CD14-positive monocyte (primary cell): ENCODE measurements at places on chromosomes 5 and 9.

DNA sequence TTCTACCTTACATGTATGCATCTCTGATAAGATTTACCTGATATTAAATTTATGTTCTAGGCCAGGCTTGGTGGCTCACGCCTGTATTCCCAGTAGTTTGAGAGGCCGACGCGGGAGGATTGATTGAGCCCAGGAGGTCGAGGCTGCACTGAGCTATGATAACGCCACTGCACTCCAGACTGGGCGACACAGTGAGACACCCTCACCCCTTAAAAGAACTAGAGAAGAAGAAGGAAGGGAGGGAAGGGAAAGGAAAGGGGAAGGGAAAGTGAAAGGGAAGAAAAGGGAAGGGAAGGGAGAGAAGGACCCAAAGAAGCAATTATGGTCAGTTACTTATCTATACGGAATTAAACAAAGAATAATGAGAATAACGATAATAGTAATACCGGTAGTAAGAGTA, 1.2 kb upstream of the RFK start:
- peak; percentile 55 for DNase-seq

DNA sequence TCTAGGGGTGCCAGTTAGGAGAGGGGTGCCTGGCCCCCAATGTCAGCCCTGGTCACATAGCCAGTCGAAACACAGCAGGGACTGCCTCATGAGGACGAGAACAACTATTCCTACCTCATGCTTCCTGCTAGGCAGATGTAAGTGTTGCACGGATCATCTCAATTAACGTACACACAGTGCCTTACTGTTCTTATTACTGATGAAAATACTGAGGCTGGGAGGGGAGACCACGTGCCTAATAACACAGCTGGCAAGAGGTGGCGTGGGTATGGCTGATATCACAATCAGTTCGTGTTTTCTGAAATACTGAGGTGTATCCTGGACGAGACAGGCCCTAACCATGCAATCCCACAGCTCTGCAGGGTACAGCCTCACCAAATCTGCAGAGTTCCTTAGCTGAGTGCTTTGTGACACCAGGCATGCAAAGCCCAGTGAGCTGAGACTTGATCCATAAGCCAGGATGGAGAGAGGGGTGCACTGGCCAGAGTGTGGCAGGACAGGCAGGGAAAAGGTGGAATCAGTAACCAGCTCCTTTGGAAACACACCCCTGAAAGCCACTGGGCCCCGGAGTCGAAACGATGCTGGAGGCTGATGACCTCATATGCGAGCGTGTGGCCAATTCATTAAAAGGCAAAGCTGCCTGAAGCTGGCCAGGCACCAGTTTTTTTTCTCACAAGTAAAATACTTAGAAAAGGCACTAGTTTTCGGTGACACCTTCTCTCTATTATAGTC, 63.9 kb downstream of the PRRT1B start:
- no peak for DNase-seq

DNA sequence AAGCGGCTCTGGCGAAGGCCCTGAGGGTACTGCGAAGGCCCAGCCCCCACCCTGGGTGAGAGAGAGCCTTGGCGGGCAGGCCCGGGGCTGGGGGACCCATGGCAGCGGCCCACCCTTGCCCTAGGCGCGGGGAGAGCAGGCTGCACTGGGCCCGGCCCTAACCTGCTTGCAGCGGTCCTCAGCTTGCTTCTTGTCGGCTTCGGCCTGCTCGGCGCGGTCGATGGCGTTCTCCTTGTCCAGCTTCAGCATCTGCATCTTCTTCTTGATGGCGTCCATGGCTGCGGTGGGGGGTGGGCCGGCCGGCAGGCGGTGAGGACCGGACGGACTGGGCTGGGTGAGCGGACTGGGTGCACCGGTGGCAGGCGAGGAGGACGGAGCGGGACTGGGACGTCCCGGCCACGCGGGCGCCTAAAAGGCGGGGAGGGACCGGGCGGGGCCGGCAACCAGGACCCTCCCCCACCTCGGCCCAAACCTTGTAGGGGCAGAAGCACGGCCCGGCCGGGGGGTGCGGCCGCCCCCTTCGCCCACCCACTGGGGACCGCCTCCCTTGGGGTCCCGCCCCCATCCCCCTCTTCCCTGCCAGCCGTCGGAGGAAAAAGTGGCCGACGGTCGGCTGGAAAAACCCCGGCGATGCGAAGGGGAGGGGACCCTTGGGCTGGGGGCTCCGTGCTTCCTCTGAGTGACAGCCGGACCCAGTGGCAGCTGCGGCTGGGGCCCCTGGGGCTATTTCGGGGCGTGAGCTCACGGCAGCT, at the start of gene TPM2:
TSS of gene TPM2 (minus strand) at position 384 of the 752 bp plus-strand sequence. CDS start at position 276, 108 bp downstream.
- no peak for DNase-seq

DNA sequence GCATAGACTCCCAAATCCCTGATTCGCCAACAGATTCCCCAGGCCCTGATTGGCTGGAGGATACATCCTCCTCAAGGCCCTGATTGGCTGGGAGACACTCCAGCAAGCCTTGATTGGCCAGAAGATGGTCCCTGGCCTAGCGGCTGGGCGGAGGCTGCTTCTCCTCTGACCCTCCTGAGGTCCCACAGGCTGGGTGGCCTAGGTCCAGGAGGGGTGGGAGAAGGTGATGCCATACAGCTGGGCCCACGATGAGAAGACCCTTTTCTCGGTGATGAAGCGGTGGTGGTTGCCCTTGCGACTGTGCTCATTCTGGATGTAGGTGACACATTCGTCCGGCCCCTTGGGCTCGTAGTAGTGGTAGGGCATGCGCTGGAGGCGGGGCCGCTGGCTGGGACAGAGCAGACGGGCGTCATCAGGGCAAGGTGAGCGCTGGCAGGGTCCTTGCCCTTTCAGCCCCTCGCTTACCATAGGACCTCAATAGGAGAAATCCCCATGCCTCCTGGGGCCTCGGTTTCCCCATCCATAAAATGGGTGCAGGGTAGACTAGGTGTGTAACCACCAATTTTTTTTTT, 9.0 kb upstream of the AK1 start:
- DNase-seq: no peak

DNA sequence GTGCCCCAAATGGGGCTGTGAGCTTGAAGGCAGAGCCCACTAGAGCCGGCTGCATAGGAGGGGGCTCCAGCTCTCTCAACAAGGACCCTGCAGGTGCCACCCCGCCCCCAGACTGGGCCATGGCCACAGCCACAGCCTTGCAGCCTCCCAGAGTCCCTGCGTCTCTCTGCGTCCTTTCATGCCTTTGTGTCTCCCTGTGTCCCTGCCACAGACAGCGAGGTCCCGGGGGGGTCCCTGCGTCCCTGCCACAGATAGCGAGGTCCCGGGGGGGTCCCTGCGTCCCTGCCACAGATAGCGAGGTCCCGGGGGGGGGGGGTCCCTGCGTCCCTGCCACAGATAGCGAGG, 6.3 kb downstream of the NOXA1 start:
- DNase-seq: no peak

- DNase-seq: no peak
Observed at GRCh38 chr5:92850886-92851285, 730.1 kb downstream of the NR2F1-AS1 start.

GRCh38 chr5:176671890-176672747, 24.8 kb downstream of the TSPAN17 start:
- no peak for DNase-seq

- no peak for DNase-seq
Observed at GRCh38 chr5:180575571-180575970, 15.7 kb downstream of the SCGB3A1 start.

DNA sequence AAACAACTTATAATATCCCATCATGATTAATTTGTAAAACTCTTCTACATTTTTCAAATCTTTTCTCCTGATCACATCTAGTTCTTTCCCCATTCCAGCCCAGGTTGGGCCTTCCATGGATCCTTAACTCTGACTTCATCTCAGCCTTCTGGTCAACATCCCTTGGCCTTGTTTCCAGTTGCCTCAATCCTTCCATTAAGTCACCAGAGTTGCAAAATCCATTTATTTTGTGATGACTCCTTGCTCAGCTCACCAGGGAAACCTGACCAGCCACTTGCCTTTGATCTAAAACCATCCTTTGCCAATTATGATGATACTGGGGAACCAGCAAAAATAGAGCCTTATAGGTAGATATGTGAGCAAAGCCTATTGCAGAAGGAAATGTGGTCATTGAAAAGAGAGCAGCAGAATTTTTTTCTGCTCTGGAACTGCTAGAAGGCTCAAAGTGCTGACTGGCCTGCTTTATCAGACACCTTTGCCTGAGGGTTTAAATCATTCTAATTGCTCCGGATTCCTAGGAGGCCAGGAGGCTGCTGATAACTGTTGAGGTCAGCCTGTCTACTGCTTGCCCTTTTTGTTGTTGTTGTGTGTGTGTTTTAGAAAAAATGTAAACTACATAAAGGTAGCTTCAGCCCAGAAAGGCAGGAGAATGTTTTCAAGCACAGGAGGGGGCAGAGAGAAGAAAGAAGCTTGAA, 512.2 kb upstream of the GRIA1 start:
- no peak for DNase-seq
